ENCODE measurements at places on chromosomes 4 and X.

DNA sequence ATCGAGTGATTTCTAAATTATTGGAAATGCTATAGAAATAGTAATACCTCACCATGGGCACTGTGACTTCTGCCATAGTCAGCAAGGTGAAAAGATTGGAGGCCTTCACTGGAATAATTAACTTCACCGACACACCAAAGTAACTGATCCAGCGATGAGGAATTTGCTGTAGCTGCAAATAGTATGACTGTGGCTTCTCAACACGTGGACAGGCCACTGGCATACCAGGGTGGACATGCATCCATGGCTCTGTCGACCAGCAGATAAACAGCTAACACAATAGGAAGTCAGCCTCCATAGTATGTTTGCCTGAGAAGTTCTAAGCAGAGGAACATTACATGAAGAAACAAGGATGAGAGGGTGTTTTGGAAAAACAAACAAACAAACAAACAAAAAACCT, 10.9 kb upstream of the FAT4 start:
- DNase-seq: no peak

DNA sequence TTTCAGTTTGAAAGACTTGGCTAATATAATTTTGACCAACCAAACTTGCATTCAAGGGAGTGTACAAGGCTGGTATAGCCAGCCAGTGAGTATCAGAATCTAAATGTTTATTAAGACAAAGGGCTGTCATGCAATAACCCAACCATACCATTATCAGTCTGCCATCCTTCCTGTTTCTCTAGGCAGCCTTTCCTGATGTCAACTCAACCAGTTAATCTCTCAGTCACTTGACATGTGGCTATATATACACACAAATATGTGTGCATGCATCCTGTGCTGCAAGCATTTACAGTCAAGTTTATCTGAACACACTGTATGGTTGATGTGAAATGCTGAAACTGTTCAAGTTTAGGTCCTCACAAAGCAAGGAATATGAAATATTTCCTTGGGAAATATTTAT, 17.2 kb downstream of the BTK start:
- no peak for DNase-seq

DNA sequence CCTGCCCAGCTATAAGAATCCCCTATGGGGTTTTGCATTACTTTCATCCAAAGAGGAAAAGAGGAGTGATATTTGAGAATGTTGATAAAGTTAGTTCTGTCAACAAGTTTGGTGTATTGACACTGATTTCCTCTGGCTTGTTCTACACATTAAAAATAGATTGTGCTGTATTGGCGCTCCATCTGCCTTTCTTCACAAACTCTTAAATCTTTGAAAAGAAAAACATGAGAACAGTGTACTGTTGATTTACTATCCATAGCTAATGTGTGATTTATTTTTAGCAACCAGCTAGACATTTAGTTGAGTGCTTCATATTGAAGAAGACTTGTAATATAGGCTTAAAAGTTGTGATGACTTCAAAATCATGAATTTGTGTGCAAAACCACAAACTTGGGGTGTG, 261.2 kb upstream of the ANKRD50 start:
- DNase-seq: no peak

DNA sequence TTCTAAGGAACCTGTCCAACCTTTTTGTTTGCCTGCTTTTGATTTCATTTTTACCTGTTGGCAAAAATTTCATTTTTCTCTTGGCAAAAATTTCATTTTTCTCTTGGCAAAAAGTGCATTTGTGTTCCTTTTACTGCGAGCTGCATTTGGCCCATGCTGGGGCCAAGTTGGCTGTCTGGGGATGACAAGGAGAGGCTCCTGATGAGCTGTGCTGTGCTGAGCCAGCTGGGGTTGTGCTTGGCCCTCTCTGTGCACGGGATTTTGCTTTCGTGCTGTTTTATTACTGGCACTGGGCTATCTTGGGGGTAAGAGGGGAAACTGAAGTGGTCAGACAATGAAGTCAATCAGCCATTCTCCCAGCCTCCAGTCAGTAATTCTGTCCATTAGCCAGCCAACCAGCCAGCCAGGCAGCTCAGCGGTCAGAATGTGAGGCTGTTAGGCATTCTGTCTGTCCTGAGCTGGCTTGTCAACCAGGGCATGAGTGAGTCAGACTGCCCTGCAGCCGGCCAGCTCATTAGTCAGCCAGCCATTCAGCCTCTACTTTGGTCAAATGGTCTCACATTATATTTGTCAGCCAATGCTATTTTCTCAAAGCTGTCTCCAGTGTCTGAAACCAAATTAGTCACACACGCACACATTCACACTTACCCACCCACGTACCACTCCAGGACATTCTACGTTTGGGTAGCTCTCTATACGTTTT, 56.9 kb upstream of the PRPS1 start:
- DNase-seq: no peak

- DNase-seq: no peak
Observed at GRCh38 chrX:18286322-18286831, 65.7 kb upstream of the BEND2 start.

- DNase-seq: no peak
Observed at GRCh38 chr4:150286656-150287055, 208.4 kb downstream of the DCLK2 start.

DNA sequence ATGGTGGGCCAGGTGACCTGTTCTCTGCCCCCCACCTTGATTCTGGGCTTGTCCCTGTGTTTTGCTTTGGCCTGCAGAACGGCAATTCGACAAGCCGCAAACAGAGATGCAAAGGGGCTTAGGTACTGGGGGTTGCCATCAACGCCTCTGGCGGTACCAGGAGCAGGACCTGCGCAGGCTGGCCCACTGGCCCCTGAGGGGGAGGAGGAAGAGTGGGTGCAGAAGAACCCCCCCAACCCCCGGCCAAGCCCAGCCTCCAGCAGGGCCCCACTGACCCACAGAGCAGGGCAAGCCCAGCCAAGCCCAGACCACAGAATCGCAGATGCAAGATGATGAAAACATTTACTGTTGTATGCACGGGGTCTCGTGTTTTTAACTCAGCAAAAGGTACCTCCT, 89.4 kb downstream of the PPP2R2C start:
- DNase-seq: no peak

- DNase-seq: no peak
Observed at GRCh38 chr4:88318751-88319350, 34.5 kb upstream of the PPM1K start.

DNA sequence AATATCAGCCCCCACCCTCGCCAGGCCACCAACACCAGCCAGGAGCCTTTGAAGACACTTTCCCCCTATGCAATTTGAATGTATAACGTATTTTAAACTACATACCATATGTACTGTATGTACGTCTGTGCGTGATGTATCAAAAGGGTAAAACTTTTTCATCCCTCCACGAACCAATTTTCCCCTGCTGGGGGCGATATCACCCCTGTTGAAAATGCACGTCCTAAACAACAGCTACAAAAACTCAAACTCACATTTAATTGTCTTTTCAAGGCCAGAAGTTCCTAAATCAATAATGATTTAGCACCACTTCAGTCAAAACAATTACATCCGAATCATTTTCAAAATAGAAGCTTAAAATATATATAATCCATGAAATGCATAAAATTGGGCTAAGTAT, 1.4 kb downstream of the VEGFD start:
- DNase-seq: no peak

DNA sequence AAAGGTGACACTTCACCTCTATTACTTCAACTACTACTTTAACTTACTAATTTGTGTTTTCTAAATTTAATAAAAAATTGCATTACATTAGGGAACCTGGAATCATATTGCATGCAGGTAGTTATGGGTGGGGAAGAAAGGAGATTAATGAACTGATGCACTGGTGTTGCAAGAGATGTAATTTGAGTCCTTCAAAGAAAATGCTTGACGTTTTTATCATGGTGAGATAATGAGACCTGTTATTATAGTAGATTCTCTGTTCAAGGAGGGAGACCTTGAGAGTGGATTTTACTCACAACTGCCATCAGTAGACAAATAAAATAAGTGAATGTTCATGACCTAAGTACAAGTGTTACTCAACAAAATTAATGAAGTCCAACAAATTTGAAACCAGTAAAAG, 26.4 kb upstream of the MED14 start:
- no peak for DNase-seq

GRCh38 chr4:82561786-82562563, at the start of gene TMEM150C:
TSS of gene TMEM150C (minus strand) at chr4:82561988. CDS start at chr4:82504657, 57,331 bp downstream.
- DNase-seq: peak; percentile 81

DNA sequence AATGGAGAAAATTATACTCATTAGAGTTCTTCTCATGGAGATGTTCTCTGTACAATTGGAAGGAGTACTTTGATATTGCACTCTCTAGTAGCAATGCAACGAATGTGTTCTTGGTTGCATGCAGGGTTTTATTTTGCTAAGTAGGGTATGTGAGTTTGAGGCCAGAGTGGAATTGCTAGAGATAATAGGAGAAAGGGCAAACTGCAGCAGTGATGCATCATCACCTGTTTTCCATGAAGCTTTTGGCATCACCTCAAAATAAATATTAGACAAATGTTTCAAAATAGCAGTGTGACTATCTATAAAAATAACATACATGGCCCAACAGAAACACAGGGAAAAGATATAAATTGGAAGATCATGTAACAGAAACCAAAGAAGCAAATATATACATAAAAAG, 93.3 kb downstream of the TIGD2 start:
- no peak for DNase-seq

- DNase-seq: no peak
Observed at GRCh38 chrX:30147996-30148643, 67.2 kb upstream of the MAGEB2 start.

DNA sequence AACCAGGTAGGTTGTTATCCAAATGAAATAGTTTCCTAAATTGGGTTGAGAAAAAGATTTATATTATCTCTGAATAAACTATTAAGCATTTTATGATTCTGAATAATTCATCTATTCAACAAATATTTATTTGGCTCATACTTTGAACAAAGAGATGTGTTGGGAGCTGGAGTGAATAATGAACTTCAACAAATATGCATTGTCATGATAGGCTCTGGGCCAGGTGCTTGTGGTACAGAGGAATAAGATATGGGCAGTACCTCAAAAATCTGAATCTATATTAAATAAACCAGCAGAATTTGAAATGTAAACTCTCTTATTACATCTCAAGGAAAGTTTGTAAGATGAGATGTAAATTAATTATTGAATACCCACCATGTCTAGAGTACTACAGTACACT, 75.7 kb upstream of the DCLK2 start:
- DNase-seq: no peak

GRCh38 chrX:68982476-68982875, 153.7 kb downstream of the EFNB1 start:
- DNase-seq: no peak

- DNase-seq: peak; percentile 61
Observed at GRCh38 chr4:648579-649292, 23.4 kb downstream of the PDE6B start.

DNA sequence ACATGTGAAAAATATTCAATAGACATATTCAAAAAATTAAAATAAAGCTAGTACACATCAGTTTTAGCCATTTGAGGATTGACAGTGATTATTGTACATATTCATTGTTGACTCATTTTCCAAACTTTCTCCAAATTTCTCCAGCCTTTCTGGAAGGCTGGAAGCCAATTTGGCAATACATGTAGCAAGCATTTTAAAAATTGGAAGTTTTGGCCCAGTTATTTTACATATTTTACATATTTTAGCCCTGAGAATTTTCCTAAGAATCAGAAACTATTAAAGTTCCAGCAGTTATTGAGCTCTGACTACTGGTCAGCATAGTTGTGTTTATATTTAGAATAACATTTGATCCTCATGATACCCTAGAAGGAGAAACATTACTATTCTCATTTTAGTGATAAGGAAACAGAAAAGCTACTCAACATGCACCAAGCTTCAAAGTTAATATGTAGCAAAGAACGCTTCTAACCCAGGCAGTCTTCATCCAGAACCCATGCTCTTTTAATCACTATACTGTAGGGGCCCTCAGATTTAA, 3.2 kb downstream of the CABS1 start:
- no peak for DNase-seq

GRCh38 chr4:138775890-138776289, 239.7 kb upstream of the NOCT start:
- no peak for DNase-seq

Data from iPS-NIHi11 (cell line).